ENCODE measurements at places on chromosomes 6 and 20.

GRCh38 chr6:113190170-113190569, 667.0 kb upstream of the MARCKS start:
- no peak for DNase-seq

- no peak for DNase-seq
Measured at GRCh38 chr20:32456869-32457478, 98.8 kb downstream of the ASXL1 start.

GRCh38 chr6:149128489-149129145, 188.9 kb upstream of the TAB2 start:
- DNase-seq, result no peak

DNA sequence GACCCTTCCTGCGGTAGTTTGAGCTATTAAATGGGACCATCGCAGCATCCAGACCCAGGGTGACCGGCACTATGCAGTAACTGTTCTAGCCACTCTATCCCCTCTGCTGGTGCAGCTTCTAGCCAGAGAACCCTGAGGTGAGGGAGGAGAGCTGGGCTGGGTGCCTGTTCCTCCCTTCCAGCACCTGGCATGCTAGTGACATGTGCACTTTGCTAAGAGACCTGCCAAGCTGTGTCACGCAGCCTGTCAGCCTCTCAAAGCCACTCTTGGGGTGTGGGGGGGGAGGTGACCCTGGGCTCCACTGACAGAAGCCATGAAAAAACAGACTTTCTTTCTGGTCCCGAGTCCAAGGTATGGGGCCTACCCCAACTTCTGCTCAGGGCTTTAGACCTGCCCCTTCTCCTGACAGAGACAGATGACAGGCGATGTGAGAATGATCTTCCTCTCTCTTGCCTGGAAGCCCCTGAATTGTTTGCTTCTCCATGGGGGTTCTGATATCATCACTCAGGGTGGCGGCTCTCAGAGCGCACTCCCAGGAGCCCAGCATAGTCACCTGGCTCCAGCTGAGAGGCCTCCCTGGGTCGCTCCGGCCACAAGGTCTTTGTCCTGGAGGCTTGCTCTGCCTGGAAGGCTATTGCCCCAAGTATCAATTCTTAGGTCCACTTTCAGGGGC, 47.2 kb upstream of the MLN start:
- no peak for DNase-seq

DNA sequence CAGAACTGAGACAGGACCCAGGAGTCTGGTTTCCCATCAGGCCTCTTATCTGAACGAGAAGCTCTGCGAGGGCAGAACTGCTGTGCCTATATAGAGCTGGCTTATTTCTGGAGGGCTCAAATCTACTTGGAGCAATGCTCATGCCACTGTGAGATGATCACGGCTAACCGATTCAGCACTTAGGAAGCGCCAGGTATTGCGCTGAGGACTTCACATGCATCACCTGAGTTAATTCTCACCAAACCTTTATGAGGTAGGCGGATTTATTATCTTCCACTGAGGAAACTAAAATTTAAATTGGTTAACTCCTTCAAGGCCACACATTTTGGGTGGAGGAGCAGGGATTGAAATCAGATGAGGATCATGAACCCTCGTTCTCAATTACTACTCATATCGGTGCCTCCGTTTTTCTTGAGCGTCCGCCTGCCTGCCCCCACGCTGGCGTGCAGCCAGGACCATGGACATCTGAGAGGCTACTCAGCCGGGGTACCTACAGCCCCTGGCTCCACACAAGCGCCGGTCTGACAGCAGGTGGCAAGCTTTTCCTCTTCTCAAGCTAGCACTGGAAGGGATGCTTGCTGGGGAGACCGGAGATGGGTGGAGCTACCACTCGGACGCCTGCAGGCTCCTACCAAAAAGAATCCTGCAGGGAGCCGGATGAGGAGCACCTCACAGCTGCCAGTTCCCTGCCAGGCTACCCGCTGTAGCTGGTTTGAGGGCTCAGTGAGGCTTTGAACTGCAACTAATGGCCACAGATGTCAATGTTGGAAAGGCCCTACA, 1.0 kb upstream of the PCIF1 start:
- DNase-seq, result peak; percentile 38

GRCh38 chr6:148793721-148794120, 46.9 kb downstream of the UST start:
- DNase-seq, result no peak

All from GM12878 (cell line).